ENCODE measurements at places on chromosomes 12 and 14.

DNA sequence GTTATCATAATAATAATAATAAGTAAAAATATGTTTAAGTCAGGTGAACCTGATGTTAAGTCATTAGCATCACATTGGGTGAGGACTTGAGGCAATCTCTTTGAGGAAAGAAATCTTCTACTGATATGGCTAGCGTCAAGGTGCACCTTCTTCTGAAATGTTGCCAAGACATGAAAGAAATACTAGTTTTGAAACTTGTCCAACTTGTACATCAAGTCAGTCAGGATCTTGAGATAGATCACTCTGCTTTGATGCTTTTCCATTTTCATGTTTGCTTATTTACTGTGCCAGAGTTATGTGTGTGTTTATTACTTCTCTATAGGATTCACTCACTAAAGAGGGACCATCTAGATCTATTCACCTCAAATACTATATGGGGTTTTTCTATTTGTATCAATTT lies 90.0 kb upstream of the USP15 start:
- peak; percentile 38 for DNase-seq

DNA sequence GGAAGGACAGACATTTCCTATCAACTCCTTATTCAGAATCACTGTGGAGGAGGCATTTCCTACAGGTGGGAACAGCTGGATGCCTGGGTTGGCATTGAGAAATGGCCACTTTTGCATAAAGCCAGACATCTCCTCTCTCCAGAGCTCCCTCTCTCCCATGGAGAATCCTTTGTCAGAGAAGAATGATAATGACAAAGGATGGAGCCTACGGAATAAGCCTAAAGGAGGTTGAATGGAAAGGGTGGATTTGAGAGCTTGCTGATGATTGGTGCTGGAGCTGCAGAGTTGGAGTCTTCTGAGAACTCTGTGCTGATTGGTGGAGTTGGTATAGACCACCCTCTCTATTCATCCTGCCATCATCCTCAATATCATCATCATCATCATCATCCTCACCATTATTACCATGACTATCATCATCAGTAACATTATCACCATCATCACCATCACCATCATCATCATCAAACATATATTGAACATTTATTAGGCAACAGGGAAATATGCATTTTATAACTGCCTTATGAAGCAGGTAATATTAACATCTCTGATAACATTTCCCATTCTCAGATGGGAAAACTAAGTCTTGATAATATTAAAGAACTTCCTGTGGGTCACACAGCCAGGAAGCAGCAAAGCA lies 89.2 kb upstream of the HSPB8 start:
- DNase-seq: no peak

DNA sequence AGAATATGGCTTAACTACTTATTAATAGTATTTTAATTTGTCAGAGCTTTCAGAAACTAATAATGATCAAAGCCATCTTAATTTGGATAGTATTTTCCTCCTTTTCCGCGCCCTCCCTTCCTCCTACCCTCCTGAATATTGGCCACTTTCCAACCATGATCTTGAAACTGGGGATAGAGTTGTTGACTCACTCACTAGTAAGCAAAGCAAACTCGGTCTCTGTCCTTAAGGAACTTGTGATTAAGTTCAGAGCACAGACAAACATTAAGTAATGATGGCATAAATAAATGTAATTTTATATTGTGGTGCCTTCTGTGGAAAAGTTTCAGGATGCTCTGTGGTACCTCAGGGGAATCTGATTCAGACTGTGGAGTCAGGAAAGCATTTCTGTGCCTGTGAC lies 75.7 kb downstream of the LRRK2 start:
- peak; percentile 76 for DNase-seq

DNA sequence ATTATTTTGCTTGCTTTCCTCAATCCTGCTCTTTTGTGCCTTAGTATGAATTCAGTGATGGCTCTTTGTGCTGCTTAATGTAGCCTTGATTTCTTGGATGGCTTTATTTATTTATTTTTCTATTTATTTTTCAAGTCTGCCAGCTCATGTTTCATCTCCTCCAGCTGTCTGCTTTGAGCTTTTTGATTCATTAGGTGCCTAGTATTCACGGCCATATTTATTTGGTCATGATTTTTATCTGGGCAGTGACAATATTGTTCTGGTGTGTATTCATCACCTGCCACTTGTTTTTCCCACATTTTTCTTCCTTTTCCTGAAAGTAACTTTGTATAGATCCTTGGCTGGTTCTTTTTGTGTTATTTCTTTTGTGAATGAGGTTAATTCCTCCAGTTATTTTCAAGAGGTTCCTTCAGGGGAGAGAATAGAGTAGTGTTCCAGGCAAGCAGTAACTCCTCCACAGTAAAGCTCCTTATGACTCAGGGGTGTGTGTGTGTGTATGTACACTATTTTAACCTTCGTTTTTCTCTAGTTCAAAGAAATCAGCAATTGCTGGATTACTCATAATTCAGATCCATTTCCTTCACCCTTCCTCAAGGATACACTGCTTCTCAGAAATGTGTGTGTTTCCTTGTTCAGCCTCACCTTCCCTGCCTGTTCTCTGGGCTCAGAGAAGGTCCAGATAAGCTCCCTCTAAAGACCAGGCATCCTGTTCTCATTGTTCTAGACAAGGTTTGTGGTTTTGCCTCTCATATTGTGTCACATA lies 51.6 kb upstream of the PMCH start:
- DNase-seq: peak; percentile 46

GRCh38 chr12:31507966-31508365 lies 83.0 kb downstream of the DENND5B start:
- peak; percentile 73 for DNase-seq

DNA sequence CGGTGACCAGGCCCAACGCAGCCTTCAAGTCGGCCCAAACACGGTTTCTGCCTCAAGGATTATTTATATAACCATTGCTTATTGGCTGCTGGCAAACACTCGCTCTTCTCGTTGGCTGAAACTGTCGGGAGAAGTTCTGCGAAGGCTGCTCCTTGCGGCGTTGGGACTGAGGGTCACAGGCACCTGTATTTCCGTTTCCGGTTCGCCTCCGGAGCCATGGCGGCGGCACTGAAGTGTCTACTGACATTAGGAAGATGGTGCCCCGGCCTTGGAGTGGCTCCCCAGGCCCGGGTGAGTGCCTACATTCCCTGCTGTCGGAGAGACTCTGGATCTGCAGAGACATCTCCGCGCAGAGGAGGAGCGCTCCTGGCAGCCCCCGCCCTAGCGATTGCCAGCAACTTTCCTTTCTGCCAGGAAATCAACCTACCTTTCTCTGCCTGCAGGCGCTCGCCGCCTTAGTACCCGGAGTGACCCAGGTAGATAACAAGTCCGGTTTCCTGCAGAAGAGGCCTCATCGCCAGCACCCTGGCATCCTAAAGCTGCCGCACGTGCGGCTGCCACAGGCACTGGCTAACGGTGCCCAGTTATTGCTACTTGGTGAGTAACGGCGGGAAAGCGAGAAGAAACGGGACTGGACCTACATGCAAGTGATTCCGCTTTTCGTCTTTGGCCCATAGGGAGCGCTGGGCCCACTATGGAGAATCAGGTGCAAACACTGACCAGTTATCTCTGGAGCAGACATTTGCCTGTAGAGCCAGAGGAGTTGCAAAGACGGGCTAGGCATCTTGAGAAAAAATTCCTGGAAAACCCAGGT lies at the start of gene METTL17:
Gene METTL17 (plus strand): TSS at position 194 of the 814 bp plus-strand sequence. CDS start 23 bp downstream, at position 217.
- peak; percentile 98 for DNase-seq

GRCh38 chr14:90613453-90613852 lies 202.8 kb downstream of the TTC7B start:
- DNase-seq: no peak

DNA sequence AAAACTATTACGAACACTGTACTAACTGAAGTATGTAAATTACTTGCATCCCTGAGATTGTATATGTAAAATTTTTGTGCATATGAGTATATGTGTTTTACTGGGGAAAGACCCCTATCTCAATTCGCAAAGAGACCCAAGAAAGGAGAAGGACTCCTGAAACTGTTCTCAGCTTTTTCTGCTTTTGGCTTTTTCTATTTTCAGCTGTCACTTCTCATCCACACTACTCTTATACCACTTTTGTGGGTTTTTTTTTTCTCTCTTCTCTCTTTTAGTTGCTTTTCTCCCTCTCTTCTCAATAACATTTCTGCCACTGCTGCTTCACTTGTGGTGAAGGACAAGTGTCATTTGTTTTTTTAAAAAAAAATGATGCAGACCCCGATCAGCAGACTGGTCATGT lies 39.8 kb downstream of the NIN start:
- DNase-seq: no peak

GRCh38 chr12:57517187-57517586 lies 3.1 kb downstream of the DDIT3 start:
- peak; percentile 52 for DNase-seq

- DNase-seq: peak; percentile 94
These were observed at the start of gene DRAM1 for GRCh38 chr12:101876861-101877805. DRAM1 (plus strand) TSS chr12:101877580; CDS start chr12:101877790, 210 bp downstream.

DNA sequence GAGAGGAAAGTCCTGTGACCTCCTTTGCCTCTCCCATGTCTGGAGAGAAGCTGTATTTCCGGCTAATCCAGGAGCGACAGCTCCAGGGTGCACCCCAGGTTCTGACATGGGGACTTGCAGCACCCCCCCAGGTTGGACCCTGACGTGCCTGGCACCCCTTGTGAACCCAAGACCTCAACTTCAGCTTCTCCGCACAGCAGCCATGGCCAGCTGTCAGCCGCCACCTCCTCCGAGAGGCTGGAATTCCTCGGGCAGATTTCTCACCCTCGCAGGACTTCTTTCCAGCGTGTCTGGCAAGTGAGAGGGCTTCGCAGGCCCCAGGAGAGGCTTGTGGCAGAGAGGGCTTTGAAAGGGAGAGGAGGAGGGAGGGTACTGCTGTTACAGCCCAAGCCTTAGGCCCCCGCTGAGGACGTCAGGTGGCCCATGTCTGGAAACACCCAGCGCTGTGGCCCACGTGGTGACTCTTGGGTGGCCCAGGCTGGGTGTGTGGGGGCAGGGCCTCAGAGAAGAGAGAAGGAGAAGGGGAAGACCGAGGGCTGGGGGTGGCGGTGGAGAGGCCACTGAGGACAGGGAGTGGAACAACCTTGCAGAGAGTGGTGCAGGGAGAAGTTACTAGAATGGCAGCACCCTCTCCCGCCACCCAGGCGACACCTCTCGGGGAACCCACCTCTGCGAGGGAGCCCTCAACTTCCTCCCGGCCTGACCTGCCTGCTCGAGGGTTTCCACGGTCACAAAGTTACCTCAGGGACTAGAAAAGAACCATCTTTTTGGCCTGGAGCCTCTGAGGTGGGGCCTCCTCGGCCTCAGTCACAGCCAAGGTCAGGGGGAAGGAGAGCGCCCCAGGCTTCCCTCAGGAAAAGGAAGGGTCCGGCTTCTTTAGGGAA lies 11.7 kb upstream of the RPS6KL1 start:
- no peak for DNase-seq

DNA sequence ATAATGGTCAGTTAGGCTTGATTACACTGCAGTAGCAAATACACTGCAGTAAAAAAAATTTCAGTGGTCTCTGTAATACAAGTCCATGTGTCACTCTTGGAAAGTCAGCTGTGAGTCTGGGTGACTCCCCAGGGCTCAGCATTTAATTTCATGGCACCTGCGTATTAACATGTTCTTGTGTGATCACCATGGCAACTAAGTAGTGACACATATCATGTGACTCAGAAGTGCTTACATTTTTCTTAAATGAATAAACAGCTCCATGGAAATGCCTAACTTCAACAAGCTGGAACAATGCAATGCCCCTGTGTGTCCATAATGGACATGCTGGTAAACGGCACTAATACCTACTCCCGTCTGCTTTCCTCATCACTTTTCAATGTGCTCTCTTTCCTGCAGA lies 88.5 kb upstream of the ANO4 start:
- DNase-seq: peak; percentile 97

- peak; percentile 93 for DNase-seq
These were observed 30.4 kb upstream of the PLEKHG6 start for GRCh38 chr12:6280053-6280469.

- DNase-seq: peak; percentile 51
These were observed 1.9 kb downstream of the ARHGEF40 start for GRCh38 chr14:21072031-21072473.

- no peak for DNase-seq
These were observed 375.1 kb upstream of the DDHD1 start for GRCh38 chr14:53528185-53528671.

DNA sequence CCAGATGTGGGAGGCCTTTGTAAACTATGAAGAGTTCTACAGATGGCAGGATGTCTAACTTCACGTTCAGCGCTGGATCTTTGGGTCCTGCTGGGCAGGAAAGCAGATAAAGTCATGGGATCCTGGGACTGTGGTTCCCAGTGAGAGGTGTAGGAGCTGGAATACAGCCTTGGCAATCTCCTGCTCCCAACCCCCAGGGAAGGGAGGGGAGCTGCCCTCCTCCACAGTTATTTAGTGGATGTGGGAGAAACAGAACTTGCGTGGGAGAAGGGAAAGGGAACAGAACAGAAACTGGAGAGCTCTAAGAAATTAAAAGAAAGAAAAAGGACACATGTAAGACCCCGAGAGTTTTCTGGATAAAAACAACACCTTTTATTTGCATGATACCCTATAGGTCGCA lies 37.0 kb downstream of the NUAK1 start:
- DNase-seq: no peak

DNA sequence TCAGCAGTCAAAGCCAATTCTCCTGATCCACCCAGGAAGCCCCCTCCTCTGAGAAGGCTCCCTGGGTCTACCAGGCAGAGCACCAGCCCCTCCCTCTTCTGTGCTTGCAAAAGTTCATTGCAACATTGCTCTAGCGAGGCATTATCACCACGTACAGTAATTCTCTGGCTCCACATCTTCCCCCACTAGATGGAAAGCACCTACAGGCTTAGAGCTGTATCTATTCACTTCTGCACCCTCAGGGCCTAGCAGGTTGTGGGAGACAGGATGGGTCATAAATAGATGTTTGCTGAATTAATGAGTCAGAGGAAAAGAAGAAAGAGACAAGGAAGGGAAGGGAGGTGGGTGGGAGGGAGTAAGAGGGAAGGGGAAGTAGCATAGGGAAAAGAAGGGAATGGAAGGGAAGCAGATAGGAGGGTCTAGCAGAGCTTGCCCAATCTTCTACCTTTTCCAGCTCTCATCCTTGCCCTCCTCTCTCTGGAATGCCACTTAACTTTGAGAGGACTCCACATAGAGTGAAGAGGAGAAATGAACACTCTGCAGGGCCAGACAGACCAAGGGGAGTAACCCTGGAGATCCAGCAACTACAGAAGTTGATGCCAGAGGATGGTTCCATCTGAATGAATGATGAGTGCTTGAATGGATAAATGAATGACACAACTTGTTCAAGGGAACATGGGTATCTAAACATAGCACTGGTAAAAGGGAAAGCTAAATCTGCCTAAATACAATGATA lies 42.0 kb upstream of the NT5DC3 start:
- DNase-seq: peak; percentile 88

Measured in epithelial cell of esophagus (primary cell).